H4 (cell line): ENCODE measurements at places on chromosomes 1 and 21. TPM values are rescaled to one million over a fixed set of nuclear protein-coding genes. Genes with fewer than 3 reads are reported as not detected.

DNA sequence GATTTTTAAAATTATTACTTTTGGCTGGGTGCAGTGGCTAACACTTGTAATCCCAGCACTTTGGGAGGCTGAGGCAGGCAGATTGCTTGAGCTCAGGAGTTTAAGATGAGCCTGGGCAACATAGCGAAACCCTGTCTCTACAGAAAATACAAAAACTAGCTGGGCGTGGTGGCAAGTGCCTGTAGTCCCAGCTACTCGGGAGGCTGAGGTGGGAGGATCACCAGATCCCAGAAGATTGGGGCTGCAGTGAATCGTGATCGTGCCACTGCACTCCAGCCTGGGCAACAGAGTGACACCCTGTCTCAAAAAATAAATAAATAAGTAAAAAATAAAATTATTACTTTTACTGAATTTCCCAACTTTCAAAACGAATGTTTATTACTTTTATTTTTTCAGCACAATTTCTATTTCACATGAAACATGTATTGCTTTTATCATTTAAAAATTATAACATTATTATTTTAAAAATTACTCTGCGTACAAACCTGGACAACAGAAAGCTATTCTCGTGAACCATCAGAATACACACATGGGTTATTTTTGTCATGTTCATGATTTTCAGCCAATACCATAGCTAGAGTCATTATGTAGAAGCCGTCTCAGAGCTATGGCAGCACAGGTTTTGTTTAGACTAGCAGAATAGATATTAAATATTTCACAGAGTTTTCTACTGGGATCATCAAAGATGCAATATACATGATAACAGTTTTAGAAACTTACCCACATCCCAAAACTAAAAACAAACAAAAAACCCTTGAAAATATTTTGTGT, 621 bp downstream of the AMPD1 start:
- DNase-seq, result no peak

DNA sequence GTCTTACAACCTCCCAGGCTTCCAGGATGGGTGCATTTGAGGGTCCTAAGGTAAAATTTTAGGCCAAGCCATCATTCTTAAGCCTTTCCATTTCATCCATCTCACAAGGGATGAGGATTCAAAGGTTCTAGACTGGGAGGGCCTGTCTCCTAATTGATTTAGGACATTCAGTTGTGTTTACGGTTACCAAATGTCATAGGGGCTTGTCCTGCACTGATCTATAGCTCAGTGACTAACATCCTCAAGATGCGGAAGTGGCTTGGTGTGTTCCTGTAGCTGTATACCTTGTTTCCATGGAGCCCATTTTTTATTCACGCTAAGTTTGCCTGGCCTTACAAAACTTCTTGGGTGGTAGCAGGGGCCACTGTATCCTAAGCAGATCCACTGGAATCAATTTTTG, 52.8 kb downstream of the DUSP10 start:
- DNase-seq, result no peak

The SMAP2 gene
- total RNA-seq, result 23.1 and 24.1 TPM in 2 replicates

- DNase-seq, result no peak
Observed at GRCh38 chr1:156389311-156389710, 20.3 kb downstream of the RHBG start.

The TCEA3 gene
- 0.72 and 0.76 TPM in 2 replicates for total RNA-seq

DNA sequence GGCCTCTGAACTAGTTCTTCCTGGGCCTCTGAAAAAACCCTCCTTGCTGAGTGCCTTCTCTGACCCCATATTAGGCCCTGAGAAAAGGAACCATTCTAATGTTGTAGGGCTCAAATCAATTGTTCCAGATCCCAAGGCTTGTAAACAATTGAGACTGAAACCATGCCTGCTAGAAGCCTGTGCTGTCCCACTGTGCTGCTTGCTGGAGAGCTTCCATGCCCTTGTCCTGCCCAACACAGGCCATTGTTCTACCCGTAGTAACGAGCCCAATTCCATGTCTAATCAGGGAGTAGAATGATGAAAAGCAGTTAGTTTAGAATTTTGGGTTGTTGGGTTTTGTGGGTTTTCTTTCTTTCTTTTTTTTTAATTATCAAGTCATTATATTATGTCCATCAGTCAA, 47.4 kb downstream of the ZNF281 start:
- no peak for DNase-seq

The C1orf226 gene
- total RNA-seq, result 0.23 and 0.56 TPM in 2 replicates

DNA sequence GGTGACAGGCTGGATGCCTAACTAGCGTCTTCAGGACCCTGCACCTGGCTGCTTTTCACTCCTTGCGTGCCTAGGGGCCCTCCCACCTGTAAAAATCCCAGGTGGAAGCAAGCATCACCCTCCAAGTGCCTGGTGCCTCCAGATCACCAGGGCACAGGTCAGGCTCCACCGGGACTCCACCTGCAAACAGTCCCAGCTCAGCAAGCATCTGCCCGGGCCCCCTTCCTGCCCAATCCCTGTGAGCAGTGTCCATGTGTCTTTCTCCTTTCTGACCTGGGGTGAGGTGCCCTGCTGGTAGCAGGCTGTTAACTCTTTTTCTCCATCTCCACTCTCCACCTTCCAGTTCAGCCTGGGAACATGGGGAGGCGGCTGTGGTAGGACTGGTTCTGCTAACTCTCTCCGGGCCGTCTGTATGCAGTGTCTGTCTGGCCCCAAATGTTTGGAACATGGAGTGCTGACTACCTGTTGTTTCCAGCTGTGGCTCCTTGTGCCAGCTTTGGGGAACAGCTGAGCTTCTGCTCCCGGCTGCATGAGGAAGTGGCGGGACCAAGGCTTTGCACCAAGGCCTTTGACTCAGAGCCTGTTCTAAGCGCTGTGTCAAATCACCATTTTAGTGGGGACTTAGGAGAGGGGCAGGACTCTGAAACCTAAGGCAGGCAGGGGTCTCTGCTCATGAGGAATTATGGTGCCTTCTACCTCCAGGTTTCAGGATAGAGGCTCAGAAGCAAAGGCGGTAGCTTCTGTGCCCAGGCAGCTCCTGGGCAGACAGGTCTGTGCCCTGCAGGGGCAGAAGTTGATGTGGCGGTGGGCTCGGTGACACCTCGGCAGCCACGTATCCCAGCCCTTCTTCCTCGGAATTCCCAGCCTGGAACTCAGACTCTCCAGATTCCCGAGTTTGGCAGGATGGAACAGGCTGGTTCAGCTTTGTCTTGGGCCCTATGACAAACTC, 5.5 kb downstream of the GPR137B start:
- no peak for DNase-seq
